ENCODE measurements at places on chromosomes 7 and 10.

GRCh38 chr7:38284553-38284952 lies 11.1 kb upstream of the TARP start:
- no peak for DNase-seq

DNA sequence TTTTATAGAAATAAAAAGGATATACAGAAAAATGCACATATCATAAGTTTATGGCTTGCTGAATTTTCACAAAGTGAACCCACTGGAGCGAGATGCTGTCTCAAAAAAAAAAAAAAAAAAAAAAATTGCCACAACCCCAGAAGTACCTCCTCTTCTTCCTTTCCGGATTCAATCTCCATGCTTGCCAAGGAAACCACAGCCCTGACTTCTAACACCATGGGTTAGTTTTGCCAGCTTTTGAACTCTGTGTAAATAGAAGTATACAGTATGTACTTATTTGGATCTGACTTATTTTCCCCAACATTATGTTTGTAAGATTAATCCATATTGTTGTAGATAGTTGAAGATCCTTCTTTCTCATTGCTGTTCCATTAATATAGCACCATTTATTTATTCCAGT lies 40.0 kb downstream of the FANK1 start:
- DNase-seq, result no peak

GRCh38 chr7:121456785-121457359 lies 60.8 kb upstream of the FAM3C start:
- no peak for DNase-seq

- no peak for DNase-seq
Measured at GRCh38 chr7:69445541-69445940, 152.7 kb upstream of the AUTS2 start.

GRCh38 chr7:40983111-40983510 lies 719.8 kb downstream of the INHBA start:
- DNase-seq, result no peak

GRCh38 chr10:28954211-28954610 lies 276.9 kb downstream of the BAMBI start:
- DNase-seq, result no peak

GRCh38 chr10:69652857-69653199 lies 22.8 kb downstream of the FAM241B start:
- DNase-seq, result no peak

DNA sequence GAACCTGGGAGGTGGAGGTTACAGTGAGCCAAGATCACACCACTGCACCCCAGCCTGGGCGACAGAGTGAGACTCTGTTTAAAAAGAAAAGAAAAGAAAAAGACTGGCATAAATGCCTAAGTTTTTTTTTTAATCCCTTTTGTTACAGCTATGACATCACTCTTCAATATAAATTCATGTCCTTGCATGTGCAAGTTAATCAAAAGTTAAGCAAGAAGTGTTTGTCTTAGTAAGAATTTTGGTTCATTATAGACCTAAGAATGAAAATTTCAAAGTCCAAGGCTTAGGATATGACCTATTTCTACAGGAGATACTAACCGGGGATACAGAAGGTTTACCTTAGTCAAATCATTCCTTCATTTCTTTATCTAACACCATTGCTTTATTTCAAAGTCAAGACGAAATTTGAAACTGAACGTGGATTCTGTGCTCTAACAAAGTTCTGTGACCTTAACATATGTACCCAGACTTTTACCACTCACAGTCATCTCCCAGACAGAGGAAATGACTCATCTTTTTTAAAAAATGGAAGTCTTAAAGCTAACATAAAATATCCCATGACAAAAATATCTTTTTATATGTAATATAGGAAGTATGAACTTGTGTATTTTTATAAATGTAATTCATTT lies 29.3 kb upstream of the ITGB8 start:
- DNase-seq, result no peak

All from SHP77 (cell line).